ENCODE measurements at places on chromosomes 4 and X. TPM values are rescaled to one million over a fixed set of nuclear protein-coding genes. Genes with fewer than 3 reads are reported as not detected.

DNA sequence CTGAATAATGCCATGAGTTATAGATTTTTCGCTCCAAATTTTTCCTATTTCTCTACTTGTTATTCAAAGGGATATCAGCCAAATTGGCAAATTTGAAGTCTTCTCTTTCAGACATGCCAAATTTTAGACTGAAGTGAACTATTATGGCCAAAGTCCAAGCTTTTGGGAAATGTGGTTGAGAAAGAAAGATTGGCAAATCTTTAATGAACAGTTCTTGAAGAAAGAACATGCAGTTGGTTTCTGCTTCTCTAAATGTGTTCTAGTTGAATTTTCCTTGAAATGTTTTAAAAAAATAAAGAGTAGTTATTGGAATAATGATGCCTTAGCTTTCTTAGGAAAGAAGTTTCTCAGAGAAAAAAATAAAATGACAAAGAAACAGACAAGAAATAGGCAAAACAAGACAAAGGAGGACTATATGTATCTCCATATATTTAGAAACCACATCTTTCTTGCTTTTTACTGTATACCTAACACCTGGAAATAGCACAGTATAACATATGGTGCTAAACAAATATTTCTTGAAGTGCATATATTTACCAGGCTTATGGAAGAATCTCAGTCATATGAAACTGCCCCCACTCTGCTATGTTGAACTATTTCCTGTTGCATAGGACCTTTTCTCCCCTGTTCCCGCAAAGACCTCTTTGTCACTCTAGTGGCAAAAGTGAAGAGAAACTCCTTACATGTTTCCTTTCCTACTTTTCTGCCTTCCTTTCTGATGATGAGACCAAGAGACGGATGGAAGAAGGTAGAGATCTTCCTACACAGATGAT lies 250.0 kb downstream of the ARHGAP24 start:
- H3K4me3 ChIP-seq: no peak overlapping the region
- H3K36me3 ChIP-seq: no peaks in the 10 kb centered on the region
- no peak for DNase-seq
- H3K27me3 ChIP-seq: no peaks in the 10 kb centered on the region
- peaks cover 3% of the 10 kb centered on the region for H3K4me1 ChIP-seq

DNA sequence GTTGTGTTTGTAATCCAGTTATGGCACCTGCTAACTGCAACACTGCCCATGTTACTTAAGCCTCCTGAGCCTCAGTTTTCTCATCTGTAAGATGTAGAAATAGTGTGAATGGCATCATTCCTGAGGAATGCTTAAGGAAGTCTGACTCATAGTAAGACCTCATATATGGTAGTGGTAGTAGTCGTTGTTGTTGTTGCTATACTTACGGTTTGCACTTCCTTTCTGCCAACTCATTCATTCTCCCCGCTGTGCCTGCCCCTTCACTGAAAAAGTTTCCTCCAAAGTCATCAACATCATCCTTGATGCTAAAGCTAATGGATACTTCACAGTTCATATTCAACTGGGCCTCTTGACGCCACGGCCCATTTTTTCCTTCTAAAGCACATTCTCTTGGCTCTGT lies 54.2 kb upstream of the SPANXN3 start:
- no peak overlapping the region for H3K27ac ChIP-seq
- H3K36me3 ChIP-seq: no peaks in the 10 kb centered on the region
- H3K4me3 ChIP-seq: no peak overlapping the region
- DNase-seq: no peak
- H3K4me1 ChIP-seq: no peaks in the 10 kb centered on the region

GRCh38 chrX:53281963-53282695 lies 745 bp upstream of the IQSEC2 start:
- DNase-seq: no peak
- H3K4me3 ChIP-seq: no peak overlapping the region
- no peaks in the 10 kb centered on the region for H3K4me1 ChIP-seq
- no peak overlapping the region for H3K27ac ChIP-seq
- no peaks in the 10 kb centered on the region for H3K36me3 ChIP-seq
- peaks cover 3% of the 10 kb centered on the region for H3K27me3 ChIP-seq

- no peaks in the 10 kb centered on the region for H3K36me3 ChIP-seq
- H3K4me1 ChIP-seq: no peaks in the 10 kb centered on the region
- no peak overlapping the region for H3K27ac ChIP-seq
- no peak for DNase-seq
- no peaks in the 10 kb centered on the region for H3K27me3 ChIP-seq
- no peak overlapping the region for H3K4me3 ChIP-seq
Measured at GRCh38 chrX:129161108-129161507, 362.2 kb downstream of the SMARCA1 start.

GRCh38 chrX:80282535-80282934 lies 137.7 kb upstream of the TENT5D start:
- no peaks in the 10 kb centered on the region for H3K4me1 ChIP-seq
- DNase-seq: no peak
- H3K4me3 ChIP-seq: no peak overlapping the region
- H3K27ac ChIP-seq: no peak overlapping the region
- H3K27me3 ChIP-seq: no peaks in the 10 kb centered on the region

GRCh38 chr4:7812231-7812857 lies 127.3 kb downstream of the AFAP1 start:
- DNase-seq: no peak
- H3K4me1 ChIP-seq: peaks cover 88% of the 10 kb centered on the region
- peak overlapping the region; percentile 63 for H3K4me3 ChIP-seq
- peak overlapping the region; percentile 99 for H3K27ac ChIP-seq
- H3K27me3 ChIP-seq: peaks cover 57% of the 10 kb centered on the region

DNA sequence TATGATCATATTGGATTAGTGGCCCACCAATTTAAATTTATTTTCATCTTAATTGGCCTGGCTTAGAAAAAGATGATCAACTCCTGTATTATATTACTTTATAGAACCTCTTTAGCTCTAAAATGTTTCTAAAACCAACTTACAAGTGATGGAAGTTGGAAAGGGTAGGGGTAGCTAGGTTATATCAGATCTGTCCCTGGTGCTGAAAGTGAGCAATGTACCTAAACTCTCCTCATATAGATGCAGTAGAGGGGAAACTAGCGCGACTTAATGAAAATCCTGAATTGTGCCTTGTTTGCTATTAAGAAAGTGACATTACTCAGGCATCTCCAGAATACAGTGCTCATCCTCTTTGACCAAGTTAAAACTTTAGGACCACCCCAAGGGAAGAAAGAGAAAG lies 7.5 kb upstream of the PTCHD1 start:
- no peak overlapping the region for H3K4me3 ChIP-seq
- no peak overlapping the region for H3K27ac ChIP-seq
- H3K4me1 ChIP-seq: peaks cover 3% of the 10 kb centered on the region
- peaks cover under 1% of the 10 kb centered on the region for H3K27me3 ChIP-seq
- no peaks in the 10 kb centered on the region for H3K36me3 ChIP-seq

DNA sequence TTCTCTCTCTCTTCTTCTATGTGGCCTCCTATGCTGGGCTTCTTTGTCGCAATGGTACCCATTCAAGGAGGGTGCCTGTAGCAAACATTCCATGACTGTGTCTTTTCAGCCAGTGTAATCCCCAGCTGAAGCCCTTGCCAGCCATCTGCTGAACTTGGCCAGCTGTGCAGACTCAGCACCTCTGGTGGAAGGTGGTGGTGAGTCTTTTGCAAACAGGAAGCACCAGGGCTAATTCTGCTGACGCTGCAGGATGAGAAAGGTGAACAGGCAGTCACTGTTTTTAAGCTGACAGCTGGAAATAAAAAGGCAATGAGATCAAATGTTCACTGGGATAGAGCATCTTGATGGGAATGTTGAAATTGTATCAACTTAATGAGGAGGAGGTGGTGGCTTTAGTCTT lies 298.7 kb upstream of the CLNK start:
- H3K4me3 ChIP-seq: no peak overlapping the region
- H3K27me3 ChIP-seq: no peaks in the 10 kb centered on the region
- H3K4me1 ChIP-seq: peaks cover 6% of the 10 kb centered on the region
- DNase-seq: no peak

DNA sequence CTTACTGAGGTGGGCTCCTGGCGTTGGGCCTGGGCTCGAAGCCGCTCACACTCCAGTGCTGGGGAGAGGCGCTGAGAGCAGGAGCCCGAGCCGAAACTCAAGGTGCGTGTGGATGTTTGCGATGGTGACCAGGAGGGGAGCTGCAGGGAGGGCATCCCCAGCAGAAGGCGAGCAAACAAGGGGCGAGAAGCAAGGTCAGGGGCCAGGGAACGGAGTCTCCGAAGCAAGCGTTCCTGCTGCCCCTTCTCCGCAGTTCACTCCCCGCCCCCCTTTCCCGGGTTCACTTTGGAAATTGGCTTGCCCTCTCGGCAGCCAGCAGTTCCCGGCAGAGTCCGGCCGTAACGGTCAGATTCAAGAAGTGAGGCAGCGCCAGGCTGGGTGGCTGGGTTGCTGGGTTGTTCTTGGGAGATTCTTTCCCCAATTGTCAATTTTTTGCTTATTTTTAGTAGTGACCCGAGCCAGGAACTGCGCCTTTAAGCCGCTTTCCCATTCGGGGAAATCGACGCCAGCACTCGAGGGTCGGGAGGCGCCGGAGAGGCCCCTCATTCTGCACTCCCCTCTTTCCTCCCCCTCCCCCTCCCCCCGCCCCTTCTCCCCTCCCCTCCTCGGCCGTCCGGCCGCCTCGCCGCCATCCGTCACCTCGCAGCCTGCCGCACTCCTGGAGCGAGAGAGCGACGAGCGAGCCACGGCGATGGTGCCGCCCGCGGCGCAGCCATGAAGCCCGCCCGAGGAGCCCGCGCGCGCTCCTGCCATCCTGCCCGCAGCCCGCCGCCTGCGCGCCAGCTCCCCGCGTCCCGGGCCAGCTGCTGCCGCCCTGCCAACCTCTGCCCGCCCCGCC lies at the start of gene FRMPD3:
Gene FRMPD3 (plus strand): TSS at position 655 of the 838 bp plus-strand sequence. CDS start 76,937 bp downstream, outside the sequence.
- peaks cover 37% of the 10 kb centered on the region for H3K4me1 ChIP-seq
- peak within 1 kb of the TSS; percentile 94 for H3K4me3 ChIP-seq
- H3K36me3 ChIP-seq: no peaks in the 10 kb centered on the region
- peak within 1 kb of the TSS; percentile 92 for H3K27ac ChIP-seq
- peak; percentile 51 for DNase-seq

- no peak for DNase-seq
- H3K36me3 ChIP-seq: no peaks in the 10 kb centered on the region
- no peaks in the 10 kb centered on the region for H3K27me3 ChIP-seq
- H3K4me1 ChIP-seq: peaks cover 10% of the 10 kb centered on the region
Measured at GRCh38 chrX:105701310-105702052, 120.9 kb upstream of the NRK start.

GRCh38 chr4:1155314-1155713 lies 17.1 kb downstream of the SPON2 start:
- peaks cover 15% of the 10 kb centered on the region for H3K36me3 ChIP-seq
- no peak overlapping the region for H3K27ac ChIP-seq
- H3K4me3 ChIP-seq: no peak overlapping the region
- peaks cover 5% of the 10 kb centered on the region for H3K27me3 ChIP-seq
- no peak for DNase-seq
- H3K4me1 ChIP-seq: peaks cover 9% of the 10 kb centered on the region

- H3K36me3 ChIP-seq: no peaks in the 10 kb centered on the region
- H3K27ac ChIP-seq: no peak overlapping the region
- no peak for DNase-seq
- H3K27me3 ChIP-seq: no peaks in the 10 kb centered on the region
- H3K4me1 ChIP-seq: no peaks in the 10 kb centered on the region
Measured at GRCh38 chrX:48813644-48814043, 11.8 kb downstream of the HDAC6 start.

Gene PPP1R2C
- total RNA-seq: not detected

Gene ASMT
- not detected for total RNA-seq

Gene GPC3
- 4.2 TPM for total RNA-seq

Gene NRK
- 0.29 TPM for total RNA-seq

Gene PRSS12
- total RNA-seq: 113 TPM

Gene BMPR1B
- 2.4 TPM for total RNA-seq

Gene FREM3
- not detected for total RNA-seq

Gene LRCH2
- 24.2 TPM for total RNA-seq

Gene REPS2
- 3.1 TPM for total RNA-seq

Gene EVC2
- total RNA-seq: 2.3 TPM

Gene MEPE
- not detected for total RNA-seq

Gene TMSB15C
- total RNA-seq: 30.1 TPM

Gene HELT
- not detected for total RNA-seq

Measured in glutamatergic neuron (in vitro differentiated cells).